ENCODE measurements at places on chromosomes 1 and 21.

DNA sequence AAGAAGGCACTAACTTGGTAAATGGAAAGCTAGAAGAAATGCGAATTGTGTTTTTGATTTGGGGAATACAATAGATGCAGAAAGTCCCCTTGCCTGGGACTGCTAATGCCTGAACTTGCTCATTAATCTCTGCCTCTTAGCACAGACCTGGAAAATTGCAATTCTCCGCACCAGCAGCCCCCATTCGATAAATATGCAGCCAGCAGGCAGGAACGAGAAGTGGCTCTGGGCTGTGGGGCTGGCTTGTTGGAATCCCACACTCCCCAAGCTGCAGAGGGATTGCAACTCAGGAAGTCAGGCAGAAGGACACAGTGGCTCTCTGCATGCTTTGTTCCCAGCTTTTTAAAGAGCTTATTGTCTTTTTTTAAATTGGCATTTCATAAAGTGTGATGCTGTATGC lies 51.3 kb downstream of the PCP4 start:
- no peak overlapping the region for H3K27ac ChIP-seq
- no peaks in the 10 kb centered on the region for H3K27me3 ChIP-seq
- H3K4me1 ChIP-seq: no peaks in the 10 kb centered on the region
- H3K36me3 ChIP-seq: no peaks in the 10 kb centered on the region
- no peak overlapping the region for H3K4me3 ChIP-seq

DNA sequence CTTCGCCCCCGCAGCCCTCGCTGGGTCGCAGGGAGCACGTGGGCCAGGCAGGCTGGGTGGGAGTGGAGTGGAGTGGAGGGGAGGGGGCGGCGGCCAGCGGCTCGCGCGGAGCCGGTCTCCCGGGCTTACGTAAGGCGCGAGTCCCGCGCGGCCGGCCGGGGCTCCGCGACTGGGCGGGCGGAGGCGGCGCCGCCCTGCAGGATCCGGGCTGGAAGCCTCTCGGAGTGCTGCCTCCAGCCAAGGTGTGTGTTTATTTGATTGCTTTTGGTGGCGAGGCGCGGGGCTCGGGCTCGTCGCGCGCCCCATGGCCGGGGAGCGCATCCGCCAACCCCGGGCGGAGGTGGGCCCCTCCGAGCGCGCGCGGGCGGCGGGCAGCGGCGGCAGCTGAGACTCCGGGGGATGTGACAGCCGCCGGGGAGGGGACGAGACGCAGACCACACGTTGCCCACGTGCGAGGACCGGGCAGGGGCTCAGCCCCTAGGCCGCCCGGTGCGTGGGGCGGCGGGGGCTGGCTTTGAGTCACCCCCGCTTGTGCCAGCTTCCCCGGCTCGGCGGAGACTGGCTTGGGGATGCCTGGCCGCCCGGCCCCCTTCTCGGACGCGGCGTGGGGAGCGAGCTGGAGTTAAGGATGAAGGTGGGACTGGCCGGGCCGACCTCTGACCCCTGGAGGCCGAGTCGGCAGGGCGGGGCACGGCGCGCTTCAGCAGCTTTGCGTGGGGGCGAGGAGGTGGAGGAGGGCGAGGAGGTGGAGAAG lies 402 bp upstream of the AK4 start:
- ATAC-seq: peak; percentile 64
- peaks cover 7% of the 10 kb centered on the region for H3K4me1 ChIP-seq
- no peaks in the 10 kb centered on the region for H3K27me3 ChIP-seq
- H3K36me3 ChIP-seq: no peaks in the 10 kb centered on the region
- H3K27ac ChIP-seq: peak overlapping the region; percentile 94
- H3K4me3 ChIP-seq: peak overlapping the region; percentile 78

DNA sequence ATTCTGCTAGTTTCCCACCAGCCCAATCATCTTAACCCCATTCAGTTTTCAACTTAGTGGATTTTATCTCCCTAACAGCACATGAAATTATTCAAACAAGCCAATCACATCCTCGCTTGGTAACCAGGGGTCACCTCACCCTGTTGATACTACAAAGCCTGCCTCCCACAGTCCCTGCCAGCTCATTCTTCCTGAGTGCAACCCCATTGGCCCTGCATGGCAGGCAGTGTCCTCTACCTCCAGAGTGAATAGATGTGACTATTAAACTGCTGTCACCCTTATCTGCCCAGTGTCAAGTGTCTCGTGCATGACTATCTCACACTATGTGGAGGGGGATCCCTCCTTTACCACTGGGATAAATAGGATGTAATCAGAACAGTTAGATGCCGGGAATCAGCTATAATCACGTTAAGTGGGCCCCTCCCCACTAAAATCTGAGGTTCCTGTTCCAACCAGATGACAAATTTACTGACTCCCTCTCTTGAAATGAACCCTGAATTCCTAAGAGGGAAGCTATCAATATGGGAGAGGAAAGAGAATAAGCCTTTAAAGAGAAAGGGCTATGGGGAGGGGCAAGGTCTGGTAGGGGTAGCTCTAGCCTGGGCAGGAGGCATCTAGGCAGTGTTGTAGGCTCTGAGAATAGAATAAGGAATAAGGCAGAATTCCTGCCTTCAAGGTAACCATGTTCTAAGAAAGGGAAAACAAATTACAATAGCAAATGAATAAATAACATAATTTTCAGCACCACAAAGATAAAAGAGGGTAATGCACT lies 155.9 kb downstream of the SLC30A10 start:
- H3K4me3 ChIP-seq: no peak overlapping the region
- H3K27me3 ChIP-seq: no peaks in the 10 kb centered on the region
- no peak for ATAC-seq

DNA sequence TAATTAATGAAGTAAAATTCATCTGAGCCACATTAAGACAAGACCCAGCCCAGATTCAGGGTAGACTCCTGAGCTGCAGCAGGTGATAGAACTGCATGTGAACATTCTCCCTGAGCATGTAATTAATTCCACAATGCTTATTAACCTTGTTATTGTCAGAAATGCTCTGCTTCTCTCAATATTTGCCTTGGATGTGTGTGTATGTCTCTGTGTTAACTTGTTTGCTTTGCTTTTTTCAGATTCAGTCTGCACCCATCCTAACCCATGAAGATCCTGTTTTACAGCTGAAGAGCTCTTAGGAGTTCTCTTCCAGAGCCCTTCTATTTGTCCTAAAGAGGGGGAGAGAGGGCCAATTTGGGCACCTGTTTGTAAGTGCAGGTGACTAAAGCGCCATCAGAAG lies 143.2 kb upstream of the BMP8A start:
- H3K27ac ChIP-seq: no peak overlapping the region
- H3K27me3 ChIP-seq: no peaks in the 10 kb centered on the region
- no peaks in the 10 kb centered on the region for H3K4me1 ChIP-seq
- no peak for ATAC-seq
- H3K4me3 ChIP-seq: no peak overlapping the region

DNA sequence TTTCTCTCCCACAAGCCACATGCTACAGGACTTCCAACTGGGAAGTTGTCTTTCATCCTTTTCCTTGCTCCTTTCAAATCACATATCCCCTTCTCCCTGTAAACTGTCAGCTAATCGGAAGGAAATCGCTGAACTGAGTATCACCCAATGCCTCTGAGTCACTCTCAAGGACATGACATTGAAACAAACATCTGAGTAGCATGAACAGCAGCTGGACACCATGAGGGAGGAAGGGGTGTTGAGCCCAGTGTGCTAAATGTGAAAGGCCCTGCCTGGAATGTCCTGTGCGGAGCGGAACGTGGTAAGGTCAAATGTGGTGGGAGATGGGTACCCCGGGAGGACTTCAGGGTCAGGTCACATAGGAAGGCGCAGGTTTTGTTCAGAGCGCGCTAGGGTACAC lies at the start of gene OR2AJ1:
Gene OR2AJ1, plus strand, starts transcription at position 22 of the 400 bp plus-strand sequence. CDS start 8,880 bp downstream, outside the sequence.
- no peaks in the 10 kb centered on the region for H3K4me1 ChIP-seq
- ATAC-seq: no peak
- H3K27me3 ChIP-seq: no peaks in the 10 kb centered on the region
- H3K36me3 ChIP-seq: no peaks in the 10 kb centered on the region
- no peak within 1 kb of the TSS for H3K27ac ChIP-seq
